ENCODE measurements at places on chromosomes 2 and 18. TPM values are rescaled to one million over a fixed set of nuclear protein-coding genes. Genes with fewer than 3 reads are reported as not detected.
A peak's percentile ranks its signal among the peaks of the same experiment; 100 is the strongest.

AKAIN1 gene
- polyA plus RNA-seq, result not detected

DNA sequence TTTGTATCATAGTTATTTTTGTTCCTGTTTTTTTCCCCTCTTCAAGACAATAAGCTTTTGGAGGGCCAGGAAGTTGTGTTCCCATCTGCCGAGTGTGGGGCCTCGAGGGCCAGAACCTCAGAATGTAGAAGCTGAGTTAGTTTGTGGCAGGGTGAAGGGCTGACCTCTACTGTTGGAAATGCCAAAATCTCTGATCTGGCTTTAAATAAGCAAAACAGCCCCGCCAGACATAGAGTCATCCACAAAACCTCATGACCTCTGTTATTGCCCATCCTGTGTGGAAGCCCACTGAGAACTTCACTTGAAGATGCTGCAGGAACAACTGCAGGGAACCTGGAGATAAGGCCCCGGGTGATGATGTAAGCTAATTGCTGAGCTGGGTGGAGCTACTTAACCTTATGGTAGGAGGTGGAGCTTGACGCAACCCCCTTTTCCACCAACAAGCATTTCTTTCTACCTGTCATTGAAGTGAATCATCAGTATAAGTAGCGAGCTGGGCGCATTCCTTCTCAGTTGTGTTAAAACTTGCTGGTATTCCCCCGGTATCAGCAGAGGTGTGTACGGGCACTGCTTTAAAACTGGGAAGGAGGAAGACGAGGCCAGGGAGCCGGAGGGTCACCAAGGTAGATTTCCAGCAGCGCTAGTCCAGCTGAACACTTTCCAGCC is 177.2 kb downstream of the NEDD4L start:
- DNase-seq, result no peak

CYP26B1 gene
- polyA plus RNA-seq, result 16.8 TPM

REEP1 gene
- polyA plus RNA-seq, result 3.0 TPM

LTBP1 gene
- polyA plus RNA-seq, result 74.7 TPM

ASB18 gene
- polyA plus RNA-seq, result not detected

IL1F10 gene
- polyA plus RNA-seq, result not detected

DNA sequence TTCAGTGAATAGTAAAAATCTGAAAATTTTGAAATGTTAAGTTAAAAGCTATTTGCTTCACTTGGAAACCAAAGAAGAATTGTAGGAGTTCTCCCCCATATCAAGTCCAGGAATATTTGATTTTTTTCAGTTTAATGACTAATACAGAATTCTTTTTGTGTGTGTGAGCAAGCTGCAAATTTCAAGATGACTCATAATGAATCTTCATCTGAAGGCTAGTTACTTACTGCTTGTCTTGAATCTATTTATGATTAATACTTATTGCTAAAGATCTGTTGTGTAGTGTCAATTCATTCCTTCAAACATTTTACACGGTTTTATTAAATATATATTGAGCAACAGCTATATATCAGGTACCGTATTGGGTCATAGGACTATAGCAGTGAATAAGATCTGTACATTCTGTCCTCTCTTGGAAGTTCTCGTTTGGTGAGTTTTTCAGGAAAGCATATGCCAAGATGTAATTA is 47.8 kb upstream of the CAVIN2 start:
- no peak for DNase-seq

CCDC68 gene
- polyA plus RNA-seq, result 10.8 TPM

- no peak for DNase-seq
Observed at GRCh38 chr2:199775267-199775666, 75.7 kb downstream of the FTCDNL1 start.

DNA sequence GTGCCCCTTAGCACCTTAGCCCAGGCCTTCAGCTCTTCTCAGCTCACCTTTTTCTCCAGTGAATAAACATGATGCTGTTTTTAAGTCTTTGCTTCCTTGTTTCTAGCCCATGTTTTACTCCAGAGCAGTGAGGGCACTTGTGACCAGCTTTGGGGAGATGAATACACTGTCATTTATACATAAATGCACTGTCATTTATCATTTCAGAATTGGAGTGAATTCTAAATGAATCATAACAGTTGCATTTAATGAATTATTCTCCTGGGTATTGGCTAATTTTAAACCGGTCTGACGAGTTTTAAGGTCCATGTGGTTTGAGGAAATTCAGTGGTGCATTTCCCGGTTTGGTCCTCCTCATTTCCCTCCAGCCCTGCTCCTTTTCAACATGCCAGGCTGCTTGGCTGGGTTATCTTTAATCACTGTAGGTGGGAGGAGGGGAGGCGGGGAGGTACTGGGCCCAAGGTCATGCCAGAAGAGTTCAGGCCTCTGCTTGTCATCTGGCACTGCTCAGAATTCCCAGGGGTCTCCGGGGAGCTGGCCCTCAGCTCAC is 23.9 kb downstream of the PRKCE start:
- no peak for DNase-seq

- no peak for DNase-seq
Observed at GRCh38 chr2:205785507-205786260, 103.4 kb downstream of the NRP2 start.

CNGA3 gene
- not detected for polyA plus RNA-seq

GRCh38 chr2:3423492-3424170 is 44.1 kb downstream of the TRAPPC12 start:
- peak; percentile 14 for DNase-seq

GRCh38 chr2:184444217-184444616 is 154.1 kb upstream of the ZNF804A start:
- DNase-seq, result no peak

DNA sequence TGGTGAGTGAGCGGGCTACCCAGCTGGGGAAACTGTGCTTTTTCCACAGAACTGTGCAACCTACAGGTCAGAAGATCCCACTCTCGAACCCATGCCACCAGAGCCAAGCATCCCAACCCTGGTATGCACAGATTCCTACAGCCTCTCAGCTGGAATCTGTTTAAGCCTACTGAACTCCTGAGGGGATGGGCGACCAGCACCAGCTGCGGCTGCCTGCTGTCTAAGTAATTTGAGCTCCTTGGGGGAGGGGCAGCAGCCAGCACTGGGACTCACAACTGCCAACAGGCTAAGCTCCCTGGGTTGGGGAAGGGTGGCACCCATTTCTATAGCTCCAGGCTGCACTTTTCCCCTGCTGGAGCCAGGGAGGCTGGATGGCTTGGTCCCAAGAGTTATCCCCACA is 11.8 kb downstream of the CYP27C1 start:
- DNase-seq, result no peak

- DNase-seq, result no peak
Observed at GRCh38 chr2:2827761-2828221, 496.7 kb upstream of the MYT1L start.

- DNase-seq, result no peak
Observed at GRCh38 chr2:12381543-12382325, 335.0 kb upstream of the TRIB2 start.

ZNF519 gene
- polyA plus RNA-seq, result 10.3 TPM

ERBB4 gene
- polyA plus RNA-seq, result 45.5 TPM

LOXHD1 gene
- polyA plus RNA-seq, result 0.28 TPM

- no peak for DNase-seq
Observed at GRCh38 chr2:88179228-88179679, 9.1 kb downstream of the THNSL2 start.

GRCh38 chr2:119788752-119789151 is 29.0 kb downstream of the PTPN4 start:
- no peak for DNase-seq

SKOR2 gene
- polyA plus RNA-seq, result not detected

GRCh38 chr2:38610851-38611801 is 8.4 kb upstream of the HNRNPLL start:
- DNase-seq, result no peak

- peak; percentile 36 for DNase-seq
Observed at GRCh38 chr2:222859786-222860612, 837 bp upstream of the ACSL3 start.

- no peak for DNase-seq
Observed at GRCh38 chr18:76621782-76622495, 126.9 kb upstream of the ZNF516 start.

DNA sequence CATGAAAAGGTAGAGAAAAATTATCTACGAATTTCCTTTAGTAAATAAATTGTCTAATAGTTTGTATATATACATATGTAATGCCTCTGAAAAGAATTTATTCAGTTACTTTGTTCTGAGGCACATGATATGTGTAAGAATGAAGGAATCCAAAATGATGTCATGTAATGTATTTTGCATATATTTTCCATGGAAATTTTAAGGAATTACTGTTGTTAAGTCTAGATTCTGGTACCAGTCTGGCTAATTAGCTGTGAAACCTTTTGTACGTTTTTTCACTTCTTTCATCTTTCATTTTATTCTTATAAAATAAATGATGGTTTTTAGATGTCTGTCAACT is 12.3 kb downstream of the YIPF4 start:
- DNase-seq, result no peak

GRCh38 chr18:9404565-9405060 is 70.0 kb downstream of the TWSG1 start:
- DNase-seq, result no peak

DNA sequence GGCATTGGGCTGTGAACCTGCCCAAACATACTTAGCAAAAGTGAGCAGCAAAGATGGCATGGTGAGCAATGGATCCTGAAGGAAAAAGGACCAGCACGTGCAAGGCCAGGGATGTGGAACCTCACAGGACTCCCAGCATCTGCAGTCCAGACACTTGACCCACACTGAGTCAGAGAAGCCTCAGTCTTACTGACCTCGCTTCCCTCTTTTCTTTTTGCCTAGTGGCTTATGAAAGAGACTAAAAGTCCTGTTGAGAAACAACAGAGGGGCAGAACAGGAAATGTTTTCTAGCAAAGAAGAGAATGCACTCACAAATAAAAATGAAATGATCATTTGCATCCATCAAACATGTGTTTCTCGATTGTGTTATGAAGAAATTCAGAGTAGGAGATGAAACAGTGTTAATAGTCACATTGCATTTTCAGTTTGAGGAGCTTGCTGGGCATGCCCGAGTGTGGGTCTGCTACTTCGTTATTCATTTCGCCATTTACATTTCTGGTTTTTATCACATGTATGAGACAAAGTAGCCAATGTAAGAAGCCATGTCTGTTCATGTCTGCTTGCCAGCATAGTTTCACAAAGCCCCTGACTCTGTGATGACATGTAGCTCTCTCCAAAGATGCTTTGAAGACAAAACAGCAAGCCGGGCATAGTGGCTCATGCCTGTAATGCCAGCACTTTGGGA is 118.4 kb downstream of the INO80D start:
- DNase-seq, result no peak

GRCh38 chr2:121200419-121201315 is 84.3 kb downstream of the TFCP2L1 start:
- no peak for DNase-seq

CAPG gene
- 105 TPM for polyA plus RNA-seq

DNA sequence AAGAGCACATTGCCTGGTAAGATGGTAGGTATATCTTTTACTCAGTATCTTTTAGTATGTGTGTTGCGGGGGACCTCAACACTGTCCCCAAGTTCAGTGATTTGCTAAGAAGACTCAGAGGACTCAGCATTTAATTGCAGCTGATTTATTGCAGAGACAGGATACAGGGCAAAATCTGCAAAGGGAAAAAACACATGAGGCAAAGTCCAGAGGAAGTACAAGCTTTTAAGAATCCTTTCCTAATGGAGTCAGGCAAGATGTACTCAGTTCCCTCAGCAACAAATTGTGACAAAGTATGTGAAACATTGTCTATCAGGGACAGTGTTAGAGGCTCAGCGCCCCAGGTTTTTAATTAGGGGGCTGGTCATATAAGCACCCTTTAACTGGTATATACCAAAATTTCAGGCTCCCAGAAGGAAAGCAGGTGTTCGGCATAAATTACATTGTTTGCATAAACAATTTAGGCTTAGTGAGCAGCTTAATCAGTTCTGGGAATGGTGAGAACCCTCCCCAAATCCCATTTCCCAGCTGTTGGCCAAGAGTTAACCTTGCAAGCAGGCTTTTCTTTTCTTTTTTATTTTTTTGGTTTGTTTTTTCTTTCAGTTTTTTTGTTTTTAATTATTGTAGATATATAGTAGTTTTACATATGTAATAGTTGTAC is 41.7 kb downstream of the RAB3GAP1 start:
- DNase-seq, result no peak

DNA sequence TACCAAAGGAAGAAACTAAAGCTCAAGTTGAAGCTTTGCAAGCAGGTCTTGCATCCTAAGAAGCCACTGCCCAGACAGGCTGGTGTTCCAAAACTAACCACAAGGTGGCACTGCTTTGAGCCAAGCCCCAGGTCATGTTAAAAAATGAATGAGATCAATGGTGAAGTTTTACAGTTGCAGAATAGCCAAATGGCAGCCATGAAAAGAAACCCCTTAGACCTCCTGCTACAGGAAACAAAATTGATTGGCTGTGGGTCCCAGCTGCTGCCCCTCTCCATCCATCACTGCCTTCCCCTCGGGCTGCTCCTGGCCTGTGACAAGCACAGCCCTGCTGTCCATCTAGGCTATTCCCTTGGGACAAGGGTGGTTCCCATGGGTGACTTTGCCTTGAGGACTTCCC is 20.7 kb upstream of the MREG start:
- no peak for DNase-seq

DNA sequence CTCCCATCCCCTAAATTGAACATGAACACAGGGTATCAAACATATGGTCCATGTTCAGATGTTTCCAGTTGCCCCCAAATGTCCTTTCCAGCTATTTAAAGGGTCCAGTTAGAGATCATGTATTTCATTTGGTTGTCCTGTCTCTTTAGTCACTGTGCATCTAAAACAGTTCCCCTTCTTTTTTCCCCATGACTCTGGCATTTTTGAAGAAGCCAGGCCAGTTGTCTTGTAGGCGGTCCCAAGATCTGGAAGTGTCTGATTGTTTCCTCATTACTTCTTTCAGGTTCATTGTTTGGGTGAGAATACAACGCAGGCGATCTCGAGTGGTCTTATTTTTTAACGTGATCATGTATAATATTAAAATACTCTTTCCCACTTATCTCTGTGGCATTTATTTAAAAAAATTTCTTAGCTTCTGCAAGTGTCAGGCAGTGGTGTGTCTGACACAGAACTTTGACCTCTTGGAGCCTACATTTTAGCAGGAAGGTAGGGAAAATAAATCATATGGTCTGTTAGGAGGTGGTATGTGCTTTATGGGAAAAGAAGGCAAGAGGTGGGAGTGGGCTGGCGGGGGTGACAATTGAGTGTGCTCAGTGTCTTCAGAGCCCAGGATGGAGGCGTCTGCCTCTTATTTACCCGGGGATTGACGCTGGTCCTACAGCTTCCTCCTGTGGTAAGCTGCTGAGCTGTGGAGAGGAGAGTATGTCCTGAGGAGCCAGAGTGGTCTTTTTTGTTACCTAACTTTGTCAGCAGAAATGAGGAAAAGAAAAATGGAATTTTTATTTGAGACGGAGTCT is 8.1 kb downstream of the RAB31 start:
- no peak for DNase-seq

ALPI gene
- 0.14 TPM for polyA plus RNA-seq

DNA sequence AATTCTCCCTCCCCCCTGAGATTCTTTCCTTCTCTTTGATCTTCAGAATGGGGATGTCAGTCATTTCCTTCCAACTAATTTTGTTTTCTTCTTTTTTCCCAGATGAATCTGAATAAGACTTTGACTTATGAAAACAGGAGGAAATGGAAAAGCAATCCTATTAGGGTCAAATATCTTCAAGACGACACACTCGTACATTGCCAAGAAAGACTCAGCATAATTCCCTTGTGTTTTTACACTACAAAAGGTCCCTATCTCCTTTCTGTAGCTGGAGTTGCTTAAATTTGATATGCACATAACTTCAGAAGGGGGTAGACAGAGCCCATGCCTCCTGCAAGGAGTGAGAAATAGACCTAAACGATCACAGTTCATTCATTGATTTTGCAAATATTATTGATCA is 230.3 kb upstream of the RBBP8 start:
- DNase-seq, result no peak

- no peak for DNase-seq
Observed at GRCh38 chr2:67145851-67146250, 251.3 kb upstream of the ETAA1 start.
